ENCODE measurements at places on chromosomes 12 and 14. TPM values are rescaled to one million over a fixed set of nuclear protein-coding genes. Genes with fewer than 3 reads are reported as not detected.

The ETFBKMT gene
- 0.84 TPM for polyA plus RNA-seq

The CCDC88C gene
- polyA plus RNA-seq, result 18.5 TPM

The PIWIL1 gene
- not detected for polyA plus RNA-seq

The TAS2R7 gene
- not detected for polyA plus RNA-seq

The PIANP gene
- 0.10 TPM for polyA plus RNA-seq
